Bladder microvascular endothelial cell (primary cell): ENCODE measurements at places on chromosomes 16 and 17. TPM values are rescaled to one million over a fixed set of nuclear protein-coding genes. Genes with fewer than 3 reads are reported as not detected.

AANAT gene
- not detected in 2 replicates for total RNA-seq

KRTAP4-9 gene
- not detected in 2 replicates for total RNA-seq

SREBF1 gene
- total RNA-seq, result 31.4 and 35.9 TPM in 2 replicates

UMOD gene
- total RNA-seq, result not detected in 2 replicates

LGALS9B gene
- total RNA-seq, result not detected in 2 replicates

SRCIN1 gene
- 0.06 TPM in 1 of 2 replicates, not detected in the other for total RNA-seq

IGFALS gene
- under 0.01 TPM in 1 of 2 replicates, not detected in the other for total RNA-seq

MATCAP1 gene
- total RNA-seq, result 7.8 and 18.3 TPM in 2 replicates

SCN4A gene
- under 0.01 TPM in 2 replicates for total RNA-seq

ZNF232 gene
- 4.0 and 5.5 TPM in 2 replicates for total RNA-seq

TBC1D3K gene
- total RNA-seq, result not detected in 2 replicates
